NCI-H1436 (cell line): ENCODE measurements at places on chromosomes 12 and 14.

DNA sequence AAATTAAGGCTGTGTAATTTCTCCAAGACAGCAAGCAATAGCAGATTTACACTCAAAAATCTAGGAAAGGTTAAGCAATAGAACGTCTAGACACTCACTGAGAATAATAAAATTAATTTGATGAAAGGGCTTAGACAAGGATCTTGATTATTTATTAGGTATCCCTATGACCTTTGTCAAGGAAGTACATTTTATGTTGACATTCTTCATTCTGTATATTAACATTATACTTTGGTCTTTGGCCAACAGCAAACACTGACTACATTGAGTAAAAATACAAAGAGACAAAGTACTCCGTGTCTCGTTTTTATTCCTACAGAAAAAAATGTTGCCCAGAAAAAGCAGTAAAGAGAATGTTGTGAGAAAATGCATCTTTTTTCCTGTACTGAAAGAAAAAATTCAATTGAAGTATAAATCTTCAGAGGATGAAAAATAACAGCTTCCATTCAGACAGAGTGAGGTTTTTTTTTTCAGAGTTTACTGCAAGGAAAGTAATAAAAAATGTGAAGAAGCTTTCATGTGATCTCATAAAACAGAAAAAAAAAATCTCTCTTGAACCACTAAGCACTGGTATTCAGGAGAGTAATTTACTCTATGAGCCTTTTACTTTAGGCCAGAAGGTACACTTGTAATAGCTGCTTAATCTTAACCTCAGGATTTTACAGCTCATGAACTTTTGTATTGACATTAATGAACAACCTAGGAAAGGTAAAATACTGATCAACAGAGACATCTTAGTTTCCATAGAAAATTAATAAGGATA lies 605.0 kb downstream of the FSCB start:
- DNase-seq: no peak

DNA sequence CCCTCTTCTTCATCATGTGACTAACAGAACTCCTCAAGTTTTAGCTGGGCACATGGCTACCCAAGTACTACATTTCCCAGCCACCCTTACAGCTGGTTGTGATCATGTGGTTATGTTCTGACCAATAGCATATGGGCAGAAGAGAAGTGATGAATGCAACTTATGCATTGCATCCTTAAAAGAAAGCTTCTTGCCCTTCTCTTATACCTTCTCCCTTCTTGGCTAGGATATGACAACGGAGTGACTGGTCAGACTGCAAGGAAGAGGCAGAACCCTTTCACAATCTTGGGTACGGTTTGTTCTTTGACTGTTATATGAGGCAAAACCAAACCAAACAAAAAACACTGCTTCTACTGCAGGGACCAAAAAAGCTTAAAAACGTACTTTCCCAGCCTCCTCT lies 66.5 kb upstream of the MAX start:
- no peak for DNase-seq

GRCh38 chr12:14264316-14264715 lies 101.2 kb upstream of the ATF7IP start:
- DNase-seq: no peak

DNA sequence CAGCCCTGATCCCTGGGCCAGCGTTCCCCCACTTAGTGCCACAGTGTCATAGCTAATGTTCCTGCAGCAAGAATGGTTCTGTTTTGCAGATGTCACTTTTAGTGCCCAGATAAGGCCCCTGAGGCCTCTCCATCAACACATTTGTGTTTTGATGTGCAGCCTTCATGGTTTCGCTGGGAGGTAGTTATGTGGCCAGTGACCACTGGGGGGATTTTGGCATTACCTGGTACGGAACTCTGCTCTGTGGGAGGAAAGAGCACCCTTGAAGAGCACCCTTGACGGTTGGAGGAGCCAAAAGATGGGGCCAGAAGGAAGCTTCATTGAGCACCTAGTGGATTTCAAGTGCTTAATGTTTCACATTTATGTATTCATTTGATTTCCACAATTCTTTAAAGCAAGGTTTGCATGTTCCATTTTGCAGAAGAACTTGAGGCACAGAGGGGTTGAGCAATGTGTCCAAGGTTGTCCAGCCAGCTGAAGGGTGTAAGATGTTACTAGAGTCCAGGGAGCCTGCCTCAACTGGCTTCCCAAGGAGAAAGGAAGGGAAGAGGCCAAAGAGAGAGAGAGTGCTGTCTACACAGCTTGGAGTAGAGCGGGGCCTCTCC lies 13.0 kb downstream of the SERPINA11 start:
- no peak for DNase-seq

- DNase-seq: no peak
These were observed 3.2 kb upstream of the MIA2 start for GRCh38 chr14:39230416-39231035.

- DNase-seq: peak; percentile 10
These were observed 56.3 kb downstream of the CCDC88C start for GRCh38 chr14:91361233-91361811.

DNA sequence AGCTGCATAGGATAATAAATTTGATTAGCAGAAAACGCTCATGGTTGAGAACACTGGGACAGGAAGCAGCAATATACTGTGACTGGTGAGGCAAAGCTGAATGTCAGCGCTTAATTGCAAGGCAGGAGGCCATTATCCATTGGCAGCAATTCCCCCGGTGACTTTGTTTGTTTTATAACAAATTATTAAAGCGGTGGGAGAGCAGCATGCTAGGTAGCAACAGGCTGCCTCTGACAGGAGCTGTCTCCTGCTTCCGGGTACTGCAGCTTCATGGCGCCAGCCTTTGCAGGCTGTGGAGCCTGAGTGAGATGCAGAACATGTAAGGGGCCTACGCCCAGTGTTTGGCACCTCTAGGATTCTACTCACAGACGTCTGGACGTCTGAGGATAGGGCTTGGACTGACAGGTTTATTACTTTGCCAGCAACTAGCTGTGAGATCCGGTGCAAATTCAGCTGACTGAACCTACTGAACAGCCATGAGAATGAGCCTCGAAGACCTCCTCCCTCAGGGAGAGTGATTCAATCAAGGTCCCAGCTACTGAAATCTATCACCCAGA lies 82.1 kb upstream of the SSTR1 start:
- peak; percentile 83 for DNase-seq

GRCh38 chr14:83780321-83780720 lies 1749.6 kb upstream of the FLRT2 start:
- DNase-seq: no peak

DNA sequence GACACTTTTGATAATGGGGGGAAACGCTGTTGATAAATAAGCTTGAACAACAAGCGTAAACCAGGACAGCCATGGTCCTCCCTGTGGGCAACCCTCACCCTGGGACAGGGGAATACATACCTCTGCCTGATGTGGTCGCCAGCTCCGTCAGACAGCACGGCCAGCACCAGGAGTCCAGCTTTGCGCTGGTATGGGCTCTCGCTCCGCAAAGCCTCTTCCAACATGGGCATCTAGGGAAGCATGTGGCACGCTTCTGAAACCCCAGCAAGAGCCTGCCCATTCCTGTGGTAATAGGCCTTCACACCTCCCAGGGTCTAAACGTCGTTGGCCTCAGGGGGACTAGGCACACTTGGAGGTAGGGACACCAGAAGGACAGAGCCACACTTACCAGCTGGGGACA lies 2.9 kb downstream of the IPO4 start:
- no peak for DNase-seq

GRCh38 chr12:122362755-122363154 lies 59.7 kb downstream of the CLIP1 start:
- DNase-seq: no peak

DNA sequence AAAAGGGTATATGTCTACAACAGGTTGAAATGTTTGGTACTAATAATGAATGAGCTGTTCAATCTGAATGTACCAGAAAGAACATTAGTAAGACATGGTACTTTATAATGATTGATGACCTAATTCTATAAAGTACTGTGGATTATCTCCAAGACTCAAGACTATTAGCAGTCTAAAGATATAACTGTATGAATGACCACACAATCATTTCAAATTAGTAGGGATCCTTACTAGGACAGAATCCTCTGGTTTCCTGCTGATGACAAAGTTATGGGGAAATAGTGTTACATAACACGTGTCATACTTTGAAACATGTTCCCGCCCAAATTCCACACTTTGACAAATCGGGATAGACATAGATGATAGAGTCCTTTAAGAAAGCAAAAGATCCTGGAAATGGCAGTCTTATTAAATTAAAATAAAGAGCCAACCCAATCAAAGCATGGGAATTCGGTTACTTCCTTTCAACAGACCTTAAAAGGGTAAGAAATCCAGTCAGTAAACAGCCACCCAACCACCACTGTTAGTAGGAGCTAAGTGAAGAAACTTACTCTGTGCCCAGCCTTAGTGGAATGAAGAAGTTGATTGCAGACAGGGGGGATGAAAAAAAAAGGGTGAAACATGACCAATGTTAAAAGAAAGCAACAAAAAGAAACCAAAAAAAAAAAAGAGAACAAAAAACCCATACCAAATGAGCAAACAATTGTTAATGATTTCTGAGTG lies 2.8 kb downstream of the VPS29 start:
- no peak for DNase-seq

DNA sequence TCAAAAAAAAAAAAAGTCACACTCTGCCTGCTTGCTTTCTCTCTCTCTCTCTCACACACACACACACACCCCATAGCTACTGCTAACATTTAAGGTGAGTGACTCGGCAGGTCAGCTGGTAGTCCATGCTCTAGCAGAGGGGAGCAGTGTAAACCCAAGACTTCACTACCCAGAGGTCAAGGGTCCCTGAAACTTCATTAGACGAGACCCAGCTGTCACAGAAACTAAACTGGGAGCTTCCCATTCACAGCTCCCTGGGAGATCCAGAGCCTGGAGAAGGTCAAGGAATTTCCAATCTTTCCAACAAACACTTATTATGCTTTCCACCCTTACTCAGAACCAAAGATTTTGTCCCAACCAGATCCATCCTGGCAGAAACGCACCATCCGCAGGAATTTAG lies 33.2 kb downstream of the CKAP4 start:
- no peak for DNase-seq

GRCh38 chr12:105296116-105297089 lies 34.1 kb upstream of the C12orf75 start:
- no peak for DNase-seq

- no peak for DNase-seq
These were observed 26.2 kb downstream of the NID2 start for GRCh38 chr14:52042371-52043289.

GRCh38 chr12:118060301-118061010 lies 523 bp downstream of the WSB2 start:
- DNase-seq: no peak

GRCh38 chr14:53183611-53184010 lies 30.5 kb upstream of the DDHD1 start:
- no peak for DNase-seq

DNA sequence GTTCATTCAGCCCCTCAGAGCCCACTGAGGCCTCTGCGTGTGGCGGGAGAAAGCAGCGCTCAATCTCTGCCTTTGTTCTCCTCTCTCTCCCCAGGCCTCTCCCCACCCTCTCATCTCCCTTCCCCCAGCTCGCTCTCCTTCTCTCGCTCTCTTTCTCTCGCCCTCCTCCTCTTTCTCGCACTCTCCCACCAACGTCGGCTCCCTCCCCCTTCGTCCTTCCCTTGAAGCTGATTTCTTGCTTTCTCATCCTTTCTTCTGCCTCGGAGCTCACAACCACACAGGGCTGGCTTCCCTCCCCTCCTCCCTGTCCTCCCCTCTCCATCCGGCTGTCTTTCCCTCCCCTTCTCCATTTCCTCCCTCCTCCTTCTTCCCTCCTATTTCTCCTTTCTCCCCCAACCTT lies 96.4 kb downstream of the LRRC74A start:
- DNase-seq: peak; percentile 79

- no peak for DNase-seq
These were observed 184.9 kb upstream of the MYL2 start for GRCh38 chr12:111105294-111105693.

- DNase-seq: no peak
These were observed 1.9 kb upstream of the ITGB7 start for GRCh38 chr12:53208877-53209463.

GRCh38 chr12:25771476-25771875 lies 187.0 kb upstream of the RASSF8 start:
- DNase-seq: no peak

GRCh38 chr12:44584625-44585024 lies 291.5 kb downstream of the NELL2 start:
- DNase-seq: no peak

- no peak for DNase-seq
These were observed 230.4 kb downstream of the TRHDE start for GRCh38 chr12:72502546-72502945.

DNA sequence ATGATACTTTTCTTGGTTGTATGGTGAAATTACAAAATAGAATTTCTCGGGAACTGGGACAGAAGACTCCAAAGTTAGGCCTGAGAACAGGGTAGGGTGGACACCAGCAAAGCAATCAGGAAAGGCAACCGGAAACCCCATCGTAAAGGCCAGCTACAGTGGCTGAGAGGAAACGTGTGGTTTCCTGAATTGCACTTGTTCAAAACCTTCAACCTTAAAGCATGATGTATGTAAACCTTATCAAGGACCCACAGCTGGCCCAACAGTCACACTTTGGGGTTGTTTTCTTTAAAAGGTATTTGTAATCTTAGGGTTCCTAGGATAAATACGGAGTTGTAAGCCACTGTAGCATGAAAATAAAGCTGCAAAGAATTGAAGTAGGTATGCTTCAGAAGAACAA lies 2.2 kb upstream of the PTGDR start:
- DNase-seq: no peak

- DNase-seq: no peak
These were observed 141.7 kb upstream of the ARHGAP5 start for GRCh38 chr14:31935391-31935790.

GRCh38 chr12:82964446-82964845 lies 277.7 kb downstream of the TMTC2 start:
- peak; percentile 33 for DNase-seq

DNA sequence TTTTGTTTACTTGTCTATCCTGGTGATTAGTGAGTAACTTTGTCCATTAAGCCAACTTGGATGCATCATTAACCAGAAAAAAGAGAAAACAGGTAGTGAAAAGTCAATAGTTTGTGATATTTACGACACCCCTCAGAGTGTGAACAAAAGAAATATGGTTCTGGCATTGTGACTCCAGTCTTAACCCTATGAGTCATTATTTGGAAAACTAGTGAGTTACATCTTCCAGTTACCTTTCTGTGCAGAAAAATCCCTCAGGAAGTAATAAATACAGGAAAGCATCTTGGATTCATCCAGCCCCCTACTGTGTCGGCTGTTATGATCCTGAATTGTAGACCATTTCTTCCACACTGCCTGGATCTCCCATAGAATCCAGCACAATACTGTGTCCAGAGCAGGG lies 379.1 kb downstream of the GALC start:
- no peak for DNase-seq

DNA sequence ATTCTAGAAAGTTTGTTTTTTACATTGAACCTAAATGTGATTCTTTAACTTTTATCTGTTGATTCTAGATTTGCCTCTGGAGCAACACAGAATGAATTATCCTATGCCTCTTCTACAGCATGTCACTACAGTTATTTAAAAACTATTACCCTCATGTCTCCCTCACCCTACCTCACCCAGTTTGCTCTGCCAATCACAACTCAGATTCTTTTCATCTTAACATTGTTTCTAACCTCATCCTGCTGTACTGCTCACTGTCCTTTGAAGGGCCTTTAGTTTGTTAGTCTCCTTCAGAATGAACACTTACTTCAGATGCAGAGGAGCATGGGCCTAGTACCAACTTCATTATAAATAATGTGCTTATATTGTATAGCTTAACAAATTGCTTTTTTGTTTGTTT lies 21.5 kb downstream of the YLPM1 start:
- DNase-seq: no peak

GRCh38 chr14:85824526-85824925 lies 294.6 kb downstream of the FLRT2 start:
- DNase-seq: peak; percentile 52

- DNase-seq: no peak
These were observed 139.9 kb upstream of the NCOR2 start for GRCh38 chr12:124707316-124707715.

GRCh38 chr14:82385048-82385447 lies 851.4 kb upstream of the SEL1L start:
- DNase-seq: no peak
